ENCODE measurements at places on chromosomes 16 and 17.

DNA sequence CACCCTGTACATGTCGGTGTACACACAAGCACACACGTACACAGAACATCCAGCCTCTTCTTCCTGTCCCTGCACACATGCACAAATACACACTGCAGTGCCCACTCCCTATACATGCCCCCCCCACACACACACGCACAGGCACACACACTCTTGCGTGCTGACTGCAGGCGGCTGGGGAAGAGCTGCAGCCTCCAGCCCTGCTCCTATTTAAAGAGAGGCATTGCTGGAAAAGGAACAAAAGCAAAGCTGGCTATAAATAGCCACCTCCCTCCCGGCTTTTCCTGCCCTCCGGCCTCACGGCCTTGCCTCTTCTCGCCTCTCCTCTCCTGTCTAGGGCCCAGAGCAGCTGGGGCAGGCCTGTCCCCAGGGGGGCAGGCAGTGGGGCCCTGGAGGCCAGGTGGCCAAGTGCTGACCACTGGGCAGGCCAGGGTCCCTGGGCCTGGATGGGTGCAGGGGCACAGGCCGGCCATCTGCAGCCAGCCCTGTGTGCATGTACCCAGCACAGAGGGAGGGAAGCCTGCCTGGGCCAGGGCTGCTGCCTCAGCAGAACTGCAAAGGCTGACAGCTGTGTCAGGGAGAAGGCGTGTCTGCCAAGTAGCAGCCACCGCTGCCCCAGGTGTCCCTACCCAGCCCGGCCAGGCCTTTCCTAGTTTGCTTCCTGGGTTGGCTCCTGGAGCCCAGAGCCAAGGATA is 25.4 kb downstream of the RTN4RL1 start:
- no peak for DNase-seq

DNA sequence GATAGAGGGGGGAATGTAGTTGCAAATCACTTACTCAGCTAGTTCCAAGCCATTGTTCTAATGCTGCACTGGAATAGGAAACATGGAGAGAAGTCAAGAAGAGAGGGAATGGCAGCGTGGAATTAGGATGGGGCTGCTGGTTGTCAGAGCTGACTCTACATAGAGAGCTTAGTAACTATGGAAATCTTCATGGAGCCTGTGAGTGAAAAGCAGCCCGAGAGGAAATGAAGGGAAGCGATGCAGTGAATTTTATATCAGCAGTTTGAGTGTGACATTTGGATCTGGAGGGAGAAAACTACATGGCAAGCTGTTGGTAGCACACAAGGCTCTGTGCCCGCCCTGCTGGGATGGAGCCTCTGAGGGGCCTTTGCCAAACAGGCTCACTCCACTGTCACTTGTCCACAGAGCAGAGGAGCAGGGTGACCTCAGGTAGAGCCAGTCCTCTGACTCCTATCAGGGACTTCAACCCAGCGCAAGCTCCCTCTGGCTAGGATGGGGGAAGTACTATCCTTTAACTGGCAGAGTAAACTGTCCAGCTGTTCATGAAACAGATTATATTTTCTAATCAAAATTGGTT is 27.9 kb upstream of the PMFBP1 start:
- DNase-seq = no peak

GRCh38 chr16:19168371-19169081 is 486 bp downstream of the SYT17 start:
- DNase-seq = no peak

- no peak for DNase-seq
Measured at GRCh38 chr17:74426551-74427047, 5.3 kb upstream of the GPRC5C start.

DNA sequence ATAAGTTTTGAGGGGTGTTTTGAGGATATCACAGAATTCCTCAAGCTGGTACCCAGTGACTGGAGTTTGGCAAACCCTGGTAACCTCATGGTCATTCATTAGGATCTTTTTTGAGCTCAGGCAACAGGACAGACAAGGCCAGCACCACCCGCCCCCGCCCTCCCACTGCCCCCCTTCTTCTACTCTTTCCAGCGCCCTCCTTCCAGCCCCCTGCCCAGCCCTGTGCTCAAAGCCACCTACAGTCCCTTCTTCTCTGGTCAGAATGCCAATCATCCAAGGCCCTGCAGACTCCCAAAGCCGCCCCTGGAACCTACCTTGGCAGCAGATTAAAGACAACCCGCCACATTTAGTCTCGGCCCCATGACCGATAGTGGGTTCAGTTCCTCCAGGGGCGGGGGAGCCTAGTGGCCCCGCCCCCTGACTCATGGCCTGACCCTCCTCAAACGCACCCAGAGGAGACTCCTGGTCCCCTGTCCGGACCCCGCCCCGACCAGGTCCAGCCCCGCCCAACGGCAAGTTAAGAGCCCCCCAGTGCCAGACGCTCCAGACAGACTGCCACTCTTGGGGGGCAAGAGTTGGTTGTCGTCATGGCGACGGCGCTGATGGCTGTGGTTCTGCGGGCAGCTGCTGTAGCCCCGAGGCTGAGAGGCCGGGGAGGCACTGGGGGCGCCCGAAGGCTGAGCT is at the start of gene NAGS:
TSS of gene NAGS (plus strand) at position 546 of the 684 bp plus-strand sequence. CDS start at position 588, 42 bp downstream.
- DNase-seq = no peak

DNA sequence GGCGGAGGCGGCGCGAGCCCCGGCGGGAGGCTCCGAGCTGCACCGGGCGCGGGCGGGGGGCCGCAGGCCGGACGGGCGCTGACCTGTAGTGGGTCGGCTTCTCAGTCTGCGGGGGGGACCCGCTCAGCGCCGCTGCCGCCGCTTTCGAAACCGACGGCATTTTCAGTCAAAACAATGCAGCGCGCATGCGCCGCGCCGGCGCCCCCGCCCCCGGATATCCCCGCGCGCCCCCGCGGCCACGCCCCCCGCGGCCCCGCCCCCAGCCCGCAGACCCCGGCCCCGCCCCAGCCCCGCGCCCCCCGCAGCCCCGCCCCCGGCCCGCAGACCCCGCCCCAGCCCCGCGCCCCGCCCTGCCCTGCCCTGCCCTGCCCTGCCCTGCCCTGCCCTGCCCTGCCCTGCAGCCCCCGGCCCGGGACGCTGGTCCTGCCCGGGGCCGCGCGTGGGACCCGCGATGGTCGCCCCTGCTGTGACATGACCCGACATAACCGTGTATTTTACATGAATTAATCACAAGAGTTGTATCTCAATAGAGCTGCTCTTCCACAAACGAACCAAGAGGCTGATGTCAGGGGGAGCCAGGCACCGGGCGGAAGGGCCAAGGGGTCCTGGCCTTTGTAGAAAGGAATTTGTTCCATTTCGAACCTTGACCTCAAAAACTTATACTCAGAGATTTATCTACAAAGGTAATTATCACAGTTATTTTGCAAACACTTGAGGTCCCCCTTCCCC is at the start of gene UNKL:
TSS of gene UNKL (minus strand) at position 173 of the 729 bp plus-strand sequence. CDS start at position 160, 13 bp downstream.
- peak; percentile 77 for DNase-seq

DNA sequence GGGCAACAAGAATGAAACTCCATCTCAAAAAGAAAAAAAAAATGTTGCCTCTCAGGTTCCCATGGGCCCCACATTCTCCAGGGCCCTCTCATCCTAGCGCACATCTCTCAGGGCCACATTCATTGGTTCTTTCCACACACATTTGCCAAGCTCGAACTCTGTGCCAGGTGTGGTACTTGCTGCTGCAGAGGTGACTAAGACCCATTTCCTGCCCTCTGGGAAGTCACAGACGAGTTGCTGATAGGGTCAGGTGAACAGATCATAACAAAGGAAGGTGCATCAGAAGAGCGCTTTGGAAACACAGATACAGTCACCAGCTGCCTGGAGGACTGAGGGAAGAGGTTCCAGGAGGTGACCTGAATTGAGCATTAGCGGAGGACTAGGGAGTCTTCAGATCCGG is 1.0 kb downstream of the GSDMA start:
- DNase-seq = peak; percentile 31

DNA sequence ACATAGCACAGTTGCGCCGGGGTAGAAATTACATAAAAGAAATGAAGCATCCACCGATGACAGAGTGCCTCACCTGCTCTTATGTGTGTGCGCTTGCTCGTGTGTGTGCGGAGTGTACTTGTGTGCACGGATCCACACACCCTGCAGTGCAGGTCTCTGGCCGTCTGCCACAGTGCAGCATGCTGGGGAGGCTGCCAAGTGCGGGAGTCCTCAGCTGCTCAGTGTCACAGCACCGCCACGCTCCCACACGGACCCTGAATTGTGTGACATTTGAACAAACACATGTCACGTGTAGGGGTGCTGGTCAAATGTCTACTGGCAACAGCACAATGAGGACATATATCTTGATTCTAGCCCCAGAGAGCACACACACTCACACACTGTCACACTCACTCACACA is 243.0 kb upstream of the MYOCD start:
- DNase-seq = no peak

DNA sequence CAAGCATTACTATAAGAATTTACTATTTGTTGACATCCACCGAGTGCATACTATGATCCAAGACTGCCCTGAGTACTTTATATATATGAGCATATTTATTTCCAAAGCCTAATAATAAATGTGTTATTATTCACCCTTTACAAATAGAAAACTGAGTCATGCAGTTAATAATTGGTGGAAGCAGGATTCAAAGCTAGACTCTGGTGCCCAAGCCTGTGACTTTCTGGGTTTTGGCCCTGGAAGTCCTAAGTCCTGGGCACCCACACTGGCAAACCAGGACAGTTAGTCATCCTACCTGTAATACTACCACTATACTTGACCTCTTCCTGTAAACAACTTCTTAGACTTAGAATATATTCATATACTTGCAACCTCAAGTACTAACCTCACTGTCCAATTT is 257.4 kb upstream of the IRX5 start:
- no peak for DNase-seq

GRCh38 chr17:50847566-50847965 is 12.2 kb downstream of the WFIKKN2 start:
- no peak for DNase-seq

- no peak for DNase-seq
Measured at GRCh38 chr16:69633375-69633774, 67.6 kb downstream of the NFAT5 start.

- DNase-seq = no peak
Measured at GRCh38 chr16:73304008-73304774, 256.3 kb upstream of the ZFHX3 start.

DNA sequence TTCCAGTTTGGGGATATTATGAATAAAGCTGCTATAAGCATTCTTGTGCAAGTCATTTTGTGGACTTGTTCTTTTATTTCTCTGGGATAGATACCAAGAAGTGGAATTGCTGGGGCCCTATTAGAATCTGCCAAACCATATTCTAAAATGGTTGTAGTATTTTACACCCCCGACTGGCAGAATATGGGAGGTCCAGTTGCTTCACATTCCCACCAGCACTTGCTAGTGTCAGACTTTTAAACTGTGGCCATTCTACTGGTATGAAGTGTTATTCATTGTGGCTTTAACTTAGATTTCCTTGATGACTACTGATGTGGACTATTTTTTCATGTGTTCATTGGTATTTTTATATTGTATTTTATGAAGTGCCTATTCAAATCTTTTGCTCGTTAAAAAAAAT is 18.1 kb upstream of the NUP93 start:
- no peak for DNase-seq

GRCh38 chr17:49994085-49995054 is 654 bp downstream of the DLX3 start:
- DNase-seq = no peak

DNA sequence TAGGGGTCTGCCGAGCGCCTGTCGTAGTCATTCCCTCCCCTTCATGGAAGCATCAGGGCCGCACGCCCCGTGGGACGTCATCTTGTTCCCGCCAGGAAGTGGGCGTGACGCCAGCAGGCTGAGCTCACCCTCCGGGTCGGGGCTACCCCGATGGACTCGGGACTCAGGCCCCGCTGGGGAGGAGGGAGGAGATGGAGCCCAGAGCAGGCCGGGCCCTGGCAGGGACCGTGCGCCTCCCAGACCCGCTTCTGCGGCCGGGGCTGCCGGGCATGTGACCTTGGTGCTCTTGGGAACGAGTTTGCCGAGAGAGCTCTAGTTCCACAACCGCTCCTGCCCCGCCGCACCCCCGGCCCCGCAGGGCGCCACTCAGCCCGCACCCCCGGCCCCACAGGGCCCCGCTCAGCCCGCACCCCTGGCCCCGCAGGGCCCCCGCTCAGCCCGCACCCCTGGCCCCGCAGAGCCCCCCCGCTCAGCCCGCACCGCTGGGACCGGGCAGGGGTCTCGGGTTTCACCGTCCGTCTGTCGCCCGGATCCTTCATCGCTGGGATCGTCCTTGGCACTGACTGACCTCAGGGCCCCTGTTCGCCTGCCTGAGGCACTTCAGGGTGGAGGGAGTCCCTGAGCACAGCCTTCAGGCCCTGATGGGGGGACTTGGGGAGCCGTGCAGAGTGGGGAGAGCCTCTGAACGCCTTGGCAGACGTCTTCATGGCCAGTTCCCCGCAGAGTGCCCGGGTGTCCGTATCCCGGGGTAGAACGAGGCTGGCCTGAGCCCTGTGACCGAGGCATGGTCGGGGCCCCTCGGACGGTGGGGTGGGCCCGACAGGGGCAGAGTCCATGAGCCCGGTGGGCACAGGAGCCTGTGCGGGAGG is 5.8 kb downstream of the CACNA1H start:
- no peak for DNase-seq

GRCh38 chr16:28188085-28188916 is 23.5 kb downstream of the XPO6 start:
- DNase-seq = no peak

DNA sequence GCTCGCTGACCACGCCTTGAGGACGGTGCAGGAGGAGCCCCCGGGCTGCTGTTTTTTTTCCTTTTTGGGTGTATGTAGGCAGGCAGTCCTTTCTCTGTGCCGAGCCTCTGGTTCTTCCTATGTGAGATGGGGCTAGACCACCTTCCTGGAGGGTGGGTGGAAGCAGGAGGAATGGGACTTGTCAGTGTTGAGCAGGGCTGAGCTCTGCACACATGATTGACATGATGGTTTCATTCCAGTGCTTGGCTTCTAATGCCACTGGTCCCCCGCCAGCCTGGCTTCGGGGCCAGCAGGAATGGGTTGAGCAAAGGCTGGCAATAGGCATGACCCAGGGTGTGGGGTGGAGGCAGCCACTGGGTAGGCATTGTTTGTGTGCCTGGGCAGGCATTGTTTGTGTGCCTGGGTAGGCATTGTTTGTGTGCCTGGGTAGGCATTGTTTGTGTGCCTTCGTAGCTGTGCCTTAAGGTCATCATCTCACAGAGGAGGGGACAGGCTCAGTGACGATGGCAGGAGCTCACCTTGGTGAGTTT is 14.2 kb upstream of the ADCY7 start:
- DNase-seq = no peak

GRCh38 chr16:87324411-87325275 is 7.5 kb upstream of the C16orf95 start:
- DNase-seq = peak; percentile 18

GRCh38 chr17:75047398-75048098 is 523 bp downstream of the KCTD2 start:
- no peak for DNase-seq

DNA sequence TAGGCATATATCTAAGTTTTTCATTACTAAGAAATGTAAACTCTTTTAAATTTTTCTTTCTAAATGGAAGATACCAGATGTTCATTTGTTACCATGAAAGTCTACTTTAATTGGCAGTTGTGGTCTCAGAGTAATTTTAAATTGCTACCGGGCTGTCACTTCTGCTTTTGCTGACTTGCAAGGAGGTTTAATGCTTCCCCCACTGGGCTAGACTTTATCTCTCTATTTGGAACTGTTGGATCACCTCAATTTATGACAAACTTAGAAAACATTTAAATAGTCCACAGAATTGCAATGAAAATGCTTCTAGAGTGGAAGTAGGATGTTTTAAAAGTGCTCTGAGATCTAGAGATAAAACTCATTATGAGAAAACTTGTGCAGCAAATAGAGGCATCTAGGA is 479.8 kb upstream of the GOT2 start:
- no peak for DNase-seq

GRCh38 chr17:57624386-57624785 is 120.7 kb downstream of the CCDC182 start:
- no peak for DNase-seq
